Vagina (tissue), 2 donors: ENCODE measurements at places on chromosomes 1 and 21. TPM values are rescaled to one million over a fixed set of nuclear protein-coding genes. Genes with fewer than 3 reads are reported as not detected.

Gene SELP
- 8.8 TPM for total RNA-seq

Gene KRTAP19-3
- not detected for total RNA-seq

DNA sequence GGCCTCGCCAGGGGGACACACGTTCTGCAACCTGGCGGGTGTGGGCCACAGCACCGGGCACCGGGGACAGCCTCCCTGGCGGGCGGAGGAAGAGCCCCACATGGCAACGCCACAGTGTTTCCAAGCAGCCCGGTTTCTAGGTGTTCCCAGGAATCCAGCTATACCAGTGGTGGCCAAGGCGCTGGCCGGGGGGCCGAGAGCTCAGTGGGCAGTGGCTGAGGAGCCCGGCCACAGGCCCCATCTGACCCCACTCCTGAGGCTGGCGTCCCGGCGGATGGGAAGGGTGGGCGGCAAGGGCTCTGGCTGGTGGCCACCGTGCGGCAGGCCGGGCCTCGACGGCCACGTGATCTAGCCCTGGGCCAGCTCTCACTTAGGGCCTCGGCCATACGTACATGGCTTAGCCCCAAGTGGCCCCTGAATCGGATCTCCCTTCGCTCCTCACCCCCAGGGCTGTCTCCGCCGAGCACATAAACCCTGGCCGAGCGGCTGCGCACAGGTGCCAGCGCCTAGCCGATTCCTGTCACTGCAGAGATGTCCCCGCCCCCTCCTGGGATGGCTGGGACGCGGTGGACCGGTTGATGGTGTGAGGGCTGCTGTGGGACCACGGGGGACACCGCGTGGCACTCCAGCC is 68.7 kb downstream of the MORN1 start:
- no peak for DNase-seq

Gene AMY1A
- not detected for total RNA-seq

Gene ZRANB2
- 59.7 TPM for total RNA-seq

Gene CDK11B
- total RNA-seq: 16.5 TPM

Gene UBL4B
- not detected for total RNA-seq

DNA sequence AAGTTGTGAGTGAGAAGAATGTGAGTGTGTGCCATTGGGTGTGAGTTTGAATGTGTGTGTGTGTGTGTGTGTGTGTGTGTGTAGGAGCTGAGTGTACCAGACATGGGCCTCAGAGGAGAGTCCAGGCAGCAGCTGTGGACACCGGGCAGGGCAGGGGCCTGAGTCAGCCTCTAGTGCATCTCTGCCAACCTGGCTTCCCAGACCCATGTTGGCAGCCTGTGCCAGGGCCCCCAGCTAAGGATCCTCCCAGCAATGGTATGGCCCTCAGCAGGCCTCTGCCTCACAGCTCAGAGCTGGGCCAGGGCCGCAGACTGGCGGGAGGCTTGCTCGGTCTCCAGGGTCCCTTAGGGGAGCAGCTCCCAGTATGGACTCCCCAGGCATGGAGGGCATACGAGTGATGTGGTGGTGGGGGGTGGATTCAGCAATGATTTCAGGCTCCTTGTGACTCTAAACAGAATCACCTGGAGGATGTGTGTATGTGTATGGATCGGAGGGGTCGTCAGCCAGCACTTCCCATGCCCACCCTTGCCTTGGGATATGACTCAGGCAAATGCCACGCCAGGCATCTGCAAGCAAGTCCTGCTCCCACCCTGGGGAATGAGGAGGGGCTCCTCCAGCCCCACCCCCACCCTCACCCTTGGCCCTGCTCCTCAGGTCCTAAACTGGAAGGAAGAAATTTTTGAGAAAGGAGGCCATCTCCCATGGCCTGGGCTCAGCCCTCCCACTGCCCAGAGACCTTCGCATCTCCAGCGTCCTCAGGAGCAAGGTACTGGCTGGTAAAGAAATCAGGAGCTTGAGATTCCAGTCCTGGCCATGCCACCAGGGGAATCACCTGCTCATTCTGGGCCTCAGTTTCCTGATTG is 1.8 kb upstream of the FOXO6 start:
- no peak for DNase-seq

DNA sequence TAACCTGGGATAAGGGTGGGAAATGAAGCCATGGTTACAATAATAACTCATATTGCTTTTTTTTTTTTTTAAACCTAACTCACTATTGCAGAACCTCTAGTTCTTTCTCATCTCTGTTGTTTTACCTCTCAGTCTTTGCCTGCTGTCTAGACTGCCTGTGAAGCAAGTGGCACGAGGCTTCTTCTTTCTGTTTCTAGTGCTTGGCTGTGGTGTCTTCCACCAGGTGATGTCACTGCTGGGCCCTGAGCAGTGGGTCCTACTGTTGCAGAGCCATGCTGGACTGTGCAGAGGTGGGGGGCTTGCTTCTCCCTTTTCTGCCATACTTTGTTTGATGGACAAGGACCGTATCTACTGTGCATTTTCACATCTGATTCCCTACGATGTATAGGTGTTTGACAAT is 51.7 kb downstream of the ZNF326 start:
- no peak for DNase-seq

DNA sequence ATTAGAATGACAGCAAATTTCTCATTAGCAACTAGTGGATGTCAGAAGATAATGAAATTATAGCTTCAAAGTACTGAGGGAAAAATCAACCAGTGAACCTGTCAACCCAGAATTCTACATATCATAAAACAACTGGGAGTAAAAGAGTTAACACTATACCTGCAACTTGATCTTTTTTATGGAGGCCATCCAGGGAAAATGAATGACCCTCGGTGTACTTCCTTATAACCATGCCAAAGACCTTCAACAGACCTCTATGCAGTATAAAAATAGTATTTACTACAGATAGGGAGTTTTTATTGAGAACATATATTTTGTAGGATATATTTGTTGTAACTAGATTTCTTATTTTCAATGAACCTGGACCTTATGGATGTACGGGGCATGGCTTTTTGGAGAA is 392.5 kb upstream of the ZRANB2 start:
- no peak for DNase-seq

DNA sequence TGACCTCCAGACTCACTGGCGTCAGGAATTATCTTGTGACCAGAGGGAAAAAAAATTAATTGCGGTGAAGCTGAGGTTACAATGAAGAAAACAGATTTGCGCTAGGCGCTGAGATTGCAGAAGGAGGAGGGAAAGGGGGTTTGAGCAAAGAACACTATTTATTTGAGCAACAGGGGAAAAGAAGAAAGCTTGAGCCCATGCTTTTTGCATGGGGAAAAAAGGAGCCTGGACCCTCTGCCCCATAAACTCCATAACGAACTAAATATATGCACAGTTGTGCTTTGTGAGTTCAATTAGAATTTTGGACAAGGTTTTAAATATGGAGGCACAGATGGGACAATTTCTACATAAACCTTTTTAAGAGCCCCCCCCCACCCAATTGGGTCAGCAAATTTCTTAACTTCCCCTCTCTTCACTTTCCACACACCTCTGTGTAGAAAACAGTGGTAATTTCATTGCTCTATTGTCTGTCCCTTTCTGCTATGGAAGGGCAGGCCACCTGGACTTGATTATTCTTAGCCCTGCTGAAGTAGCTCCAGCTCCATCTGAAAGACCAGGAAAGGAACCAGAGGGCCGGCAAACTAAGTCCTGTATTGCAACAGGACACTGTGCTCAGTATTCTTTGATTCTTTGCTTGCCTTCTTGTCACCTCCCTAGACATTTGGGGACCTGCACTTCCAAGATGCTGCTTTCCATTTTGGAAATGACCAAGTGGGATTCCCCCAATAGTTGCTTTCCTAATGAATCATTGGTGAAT is 862 bp upstream of the ID3 start:
- no peak for DNase-seq

DNA sequence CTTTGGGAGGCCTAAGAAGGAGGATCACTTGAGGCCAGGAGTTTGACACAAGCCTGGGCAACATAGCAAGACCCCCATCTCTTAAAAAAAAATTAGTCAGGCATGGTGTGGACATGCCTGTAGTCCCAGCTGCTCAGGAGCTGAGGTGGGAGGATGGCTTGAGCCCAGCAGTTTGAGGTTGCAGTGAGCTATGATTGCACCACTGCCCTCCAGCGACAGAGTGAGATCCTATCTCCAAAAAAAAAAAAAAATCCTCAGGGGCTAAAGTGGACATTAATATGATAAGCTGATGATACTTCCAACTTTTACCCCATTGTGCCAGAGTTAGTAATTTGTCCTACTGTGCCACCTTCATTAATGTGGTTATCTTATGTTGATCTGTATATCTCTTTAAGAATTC is 327.8 kb upstream of the FMN2 start:
- DNase-seq: no peak

Gene GPR25
- 5.9 TPM for total RNA-seq

- DNase-seq: no peak
These were observed 277.5 kb upstream of the LYPLAL1 start for GRCh38 chr1:218896202-218896601.

DNA sequence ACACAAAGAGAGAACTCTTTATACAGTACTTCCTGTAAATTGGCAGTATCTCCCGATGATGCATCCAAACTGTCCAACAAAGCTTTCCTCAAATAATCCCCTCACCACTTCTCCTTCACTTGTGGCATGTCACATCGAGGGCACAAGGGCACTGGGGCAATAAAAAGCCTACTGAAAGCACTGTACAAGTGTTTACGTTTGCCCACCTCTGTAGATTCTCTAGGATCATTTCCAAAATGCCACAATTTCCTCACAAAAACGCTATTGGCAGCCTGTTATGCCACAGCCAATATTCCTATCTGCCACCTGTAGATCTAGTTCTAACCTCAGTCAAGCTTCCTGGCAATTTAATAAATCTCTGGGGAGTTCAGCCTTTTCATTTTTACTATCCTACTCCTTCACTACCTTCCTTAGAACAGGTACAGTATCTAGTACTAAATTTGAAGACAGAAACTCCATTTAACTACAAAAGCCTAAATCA is 39.9 kb downstream of the HNRNPR start:
- no peak for DNase-seq

- DNase-seq: no peak
These were observed 53.7 kb downstream of the CACHD1 start for GRCh38 chr1:64523413-64524337.

DNA sequence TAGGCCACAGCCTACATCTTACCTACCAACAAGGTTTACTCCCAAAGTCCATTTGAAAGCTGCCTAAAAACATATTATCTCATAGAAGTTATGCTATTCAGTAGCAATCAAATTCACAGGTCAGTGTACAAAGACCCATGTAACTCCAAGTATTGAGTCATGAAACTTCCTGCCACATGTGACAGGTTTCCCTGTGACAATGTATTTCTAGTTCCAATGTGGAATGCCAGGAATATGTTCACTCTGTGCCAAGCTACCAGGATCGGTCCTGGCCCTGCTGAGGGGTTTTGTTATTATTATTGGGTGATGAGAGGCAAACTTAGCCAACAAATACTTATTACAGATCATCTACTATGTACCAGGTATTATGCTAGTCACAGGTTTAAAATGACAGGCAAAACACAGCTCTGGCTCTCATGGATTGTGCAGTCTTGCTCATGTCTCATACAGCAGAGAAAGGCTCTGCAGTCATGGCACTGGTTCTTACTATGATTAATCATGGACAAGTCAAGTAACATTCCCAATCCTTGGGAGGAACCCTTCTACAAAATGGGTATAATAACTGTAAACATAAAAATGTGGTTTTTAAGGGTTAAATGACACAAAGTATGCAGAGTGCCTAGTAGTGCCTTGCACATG is 22.5 kb downstream of the DPH5 start:
- no peak for DNase-seq

DNA sequence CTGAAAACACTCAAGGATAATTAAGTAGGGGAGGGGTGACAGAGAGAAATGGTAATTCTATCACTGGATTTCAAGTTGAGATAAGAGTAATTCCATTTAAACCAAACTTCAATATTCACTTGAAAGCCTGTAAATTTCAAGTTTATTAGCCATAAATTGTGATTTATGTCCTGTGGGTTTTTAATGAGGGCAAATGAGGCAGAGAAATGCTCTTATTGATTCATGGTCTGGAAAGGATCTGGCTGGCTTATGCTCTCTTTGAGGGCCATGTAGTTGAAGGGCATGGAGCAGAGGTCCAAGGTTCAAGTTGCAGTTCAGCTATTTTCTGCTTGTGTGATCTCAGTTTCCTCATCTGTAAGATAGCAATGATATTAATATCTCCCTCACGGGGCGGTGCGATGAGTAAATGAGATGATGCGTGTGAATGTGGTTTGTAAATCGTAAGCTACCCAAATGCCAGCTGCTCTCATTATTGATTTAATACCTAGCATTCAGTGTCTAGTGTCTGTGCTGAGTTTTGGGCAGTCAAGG is 12.3 kb downstream of the OLFML3 start:
- no peak for DNase-seq

Gene CYP4Z1
- total RNA-seq: 1.2 TPM

Gene C4BPB
- total RNA-seq: not detected

DNA sequence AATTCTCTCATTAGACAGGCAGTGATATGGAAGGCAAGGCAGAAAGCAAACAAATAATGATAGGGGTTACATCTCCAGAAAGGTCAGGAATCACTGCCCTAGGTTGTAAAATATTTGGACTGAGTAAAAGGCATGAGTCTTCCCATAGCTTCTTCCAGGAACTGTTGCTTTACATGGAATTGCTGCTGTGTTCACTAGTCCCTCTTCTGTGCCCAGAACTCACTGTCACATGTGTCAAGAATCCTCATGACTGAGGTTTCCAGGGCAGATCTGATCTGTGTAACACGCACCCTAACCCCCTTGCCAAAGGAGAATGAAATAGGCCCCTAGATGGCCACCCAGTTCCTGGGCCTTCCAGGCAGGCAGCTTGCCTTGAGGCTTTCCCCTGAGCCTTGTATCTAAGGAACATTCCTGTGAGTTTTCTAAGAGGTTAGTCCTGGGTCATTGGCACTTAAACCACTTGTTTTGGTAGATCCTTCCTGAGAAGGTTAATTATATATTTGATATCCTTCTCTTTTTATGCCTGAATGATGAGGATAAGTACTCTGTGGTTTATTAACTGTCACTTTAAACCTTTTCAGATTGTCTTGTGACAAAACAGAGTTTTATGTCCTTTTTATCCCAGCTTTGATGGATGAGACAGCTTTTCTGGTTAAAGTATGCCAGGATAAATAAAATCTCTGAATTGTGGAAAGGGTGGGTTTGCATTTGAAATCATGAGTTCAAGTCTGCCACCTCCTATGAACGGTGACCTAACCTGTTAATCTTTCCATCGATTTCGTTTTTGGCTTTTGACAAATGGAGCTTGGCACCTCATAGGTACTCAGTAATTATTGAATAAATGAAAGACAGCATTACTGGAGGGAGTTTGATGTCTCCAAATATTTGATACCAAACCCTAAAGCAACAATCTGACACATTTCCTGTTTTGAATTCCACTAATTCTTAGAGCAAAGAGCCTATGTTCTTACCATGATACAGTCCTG is 163.3 kb downstream of the DHRS3 start:
- no peak for DNase-seq
